Sigmoid colon (tissue), 7 donors: ENCODE measurements at places on chromosomes 1 and 21.

DNA sequence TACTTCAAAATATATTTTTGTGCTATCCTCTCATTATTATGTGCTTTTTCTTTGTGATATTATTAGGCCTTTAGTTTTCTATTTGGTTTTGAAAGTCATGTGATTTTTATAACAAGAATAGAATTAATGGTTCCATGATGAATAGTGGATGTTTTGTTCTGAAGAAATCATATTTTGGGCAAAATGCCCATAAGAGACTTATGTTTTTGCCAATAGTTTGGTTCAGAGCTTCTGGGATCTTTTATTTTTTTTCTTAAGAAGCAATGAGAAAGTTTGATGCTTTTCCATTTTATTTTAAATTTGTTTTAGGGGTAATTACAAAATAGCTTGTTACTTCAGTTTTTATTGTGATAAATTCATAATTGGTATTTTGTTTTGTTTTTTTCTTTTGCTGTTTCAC lies 49.8 kb downstream of the LYPLAL1 start:
- DNase-seq: no peak

- DNase-seq: no peak
These were observed 1.5 kb downstream of the RO60 start for GRCh38 chr1:193060938-193061337.

- no peak for DNase-seq
These were observed 72.3 kb upstream of the PTBP2 start for GRCh38 chr1:96649301-96649700.

GRCh38 chr1:155048449-155049334 lies 2.4 kb upstream of the ADAM15 start:
- no peak for DNase-seq

DNA sequence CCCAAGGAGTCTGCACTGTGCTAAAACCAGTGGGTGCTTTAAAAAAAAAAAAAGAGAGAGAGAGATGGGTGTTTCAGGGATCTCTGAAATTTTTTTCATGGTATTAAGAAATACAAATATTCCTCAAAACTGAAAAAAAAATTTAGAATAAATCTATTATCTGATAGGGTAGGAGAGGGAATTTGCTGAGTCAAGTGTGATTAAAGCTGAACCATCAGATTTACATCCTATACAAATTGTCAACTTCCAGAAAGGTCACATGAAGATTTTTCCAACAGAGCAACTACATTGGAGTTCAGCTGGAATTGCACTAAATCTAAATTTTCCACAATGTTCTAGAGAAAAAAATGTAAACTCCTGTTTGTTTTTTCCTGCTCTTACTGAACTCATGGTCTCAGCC lies 79.3 kb upstream of the DSCAM start:
- DNase-seq: no peak
